ENCODE measurements at places on chromosomes 5 and 9. TPM values are rescaled to one million over a fixed set of nuclear protein-coding genes. Genes with fewer than 3 reads are reported as not detected.

DNA sequence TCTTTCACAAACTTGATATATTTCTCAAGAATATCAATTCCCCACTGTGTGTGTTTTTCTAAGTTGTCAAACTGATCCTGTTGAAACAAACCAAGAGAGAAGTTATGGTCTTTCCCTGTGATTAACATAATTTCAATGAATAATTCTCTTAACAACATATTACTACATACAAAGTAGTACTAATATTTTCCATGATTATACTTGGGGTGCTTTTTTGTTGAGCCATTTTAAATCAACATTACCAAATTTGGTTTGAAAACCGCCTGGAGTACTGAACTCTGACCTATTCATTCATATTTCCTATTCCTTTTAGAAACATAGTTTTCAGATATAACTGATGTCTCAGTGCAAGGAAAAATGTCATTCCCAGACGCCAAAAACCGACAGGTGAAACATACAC, 48.1 kb downstream of the FNBP1 start:
- no peak for DNase-seq

GRCh38 chr9:99353408-99353807, 131.3 kb downstream of the SEC61B start:
- no peak for DNase-seq

- DNase-seq, result no peak
Measured at GRCh38 chr9:90188656-90189055, 454.0 kb downstream of the DIRAS2 start.

DNA sequence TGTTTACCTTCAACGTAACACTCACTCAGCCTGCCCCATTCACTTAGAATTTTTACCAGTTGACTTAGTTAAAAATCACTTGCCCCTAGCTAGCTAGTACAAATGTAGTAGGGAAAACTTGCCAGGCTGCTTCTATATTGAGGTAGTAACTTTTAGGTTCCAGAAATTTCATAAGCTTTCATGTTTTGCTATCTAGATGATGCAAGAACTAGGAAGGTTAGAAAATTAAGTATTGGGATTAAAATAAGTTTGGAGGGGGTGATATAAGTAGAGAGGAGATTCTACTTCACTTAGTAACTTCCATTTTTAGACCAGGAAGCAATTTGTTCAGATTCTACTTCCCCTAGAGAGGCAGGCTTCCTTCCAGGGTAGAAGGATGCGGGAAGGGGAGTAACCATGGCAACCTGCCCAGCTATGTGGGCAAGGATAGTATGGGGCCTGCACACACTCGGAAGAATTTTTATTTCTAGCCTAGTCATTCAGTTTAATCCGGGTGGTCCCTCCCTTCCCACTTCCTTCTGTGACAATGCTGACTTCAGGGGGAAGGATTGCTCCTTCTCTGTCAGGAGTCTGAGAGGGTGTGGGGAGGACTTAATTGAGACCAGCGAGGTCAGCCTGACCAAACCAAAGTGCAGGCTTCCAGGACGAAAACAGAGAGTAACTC, 4.2 kb downstream of the DAB2 start:
- DNase-seq, result no peak

DNA sequence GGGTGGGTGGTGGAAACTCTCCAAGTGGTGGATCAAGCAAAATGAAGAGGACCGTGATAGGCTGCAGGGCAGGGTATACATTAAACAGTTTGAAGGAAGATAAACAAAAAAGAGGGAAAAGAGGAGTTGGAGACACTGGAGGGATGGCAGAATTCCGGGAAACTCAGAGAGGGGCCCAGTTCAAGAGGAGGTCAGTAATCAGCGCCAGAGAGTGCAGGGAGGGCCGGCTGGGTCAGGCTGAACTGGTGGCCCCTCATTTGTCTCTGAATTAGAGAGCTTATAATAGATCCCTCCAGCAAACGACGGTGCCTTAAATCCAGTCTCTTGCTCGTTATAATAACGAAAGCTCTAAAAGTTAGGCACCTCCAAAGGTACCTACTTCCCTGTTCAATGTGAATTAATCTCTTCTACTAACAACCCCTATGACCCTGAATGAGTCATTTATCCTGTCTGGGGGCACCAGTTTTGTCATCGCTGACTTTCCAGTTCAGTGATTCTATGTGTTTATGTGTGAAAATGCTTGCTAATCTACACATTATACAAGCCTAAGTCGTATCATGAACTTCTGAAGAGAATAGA, 2.4 kb upstream of the ZSWIM6 start:
- DNase-seq, result peak; percentile 17

DNA sequence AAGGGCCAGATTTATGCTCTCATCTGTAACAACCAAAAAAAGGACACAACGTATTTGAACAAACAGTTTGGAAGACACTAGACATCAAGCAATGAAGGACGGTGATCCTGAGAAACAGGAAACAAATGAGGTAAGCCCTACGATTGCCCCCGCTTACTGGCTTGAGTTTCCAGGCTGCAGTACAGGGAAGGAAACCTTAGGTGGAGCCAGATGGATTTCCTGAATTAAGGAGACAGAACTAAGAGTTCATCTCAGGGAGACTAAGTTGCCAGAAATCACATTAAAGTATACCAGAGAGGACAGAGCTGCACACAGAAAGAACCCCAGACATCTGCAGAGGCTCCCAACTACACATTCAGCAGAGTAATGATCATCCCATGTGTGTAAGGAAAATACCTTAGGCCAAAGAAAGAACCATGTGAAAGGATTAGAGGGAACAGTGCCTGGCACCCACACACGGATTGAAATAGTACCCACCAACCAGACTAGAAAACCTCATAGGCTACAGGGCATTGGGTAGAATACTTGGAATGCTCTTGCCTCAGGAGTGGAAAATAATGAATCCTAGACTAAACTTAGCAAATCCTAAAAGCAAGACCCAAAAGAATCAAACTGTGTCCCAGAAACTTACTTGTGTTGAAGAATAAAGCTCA, 99.3 kb upstream of the NIPBL start:
- peak; percentile 27 for DNase-seq

- no peak for DNase-seq
Measured at GRCh38 chr9:5286262-5286661, 18.3 kb downstream of the RLN2 start.

Gene S100Z
- total RNA-seq, result not detected

- no peak for DNase-seq
Measured at GRCh38 chr9:136239983-136240330, 5.7 kb downstream of the QSOX2 start.

DNA sequence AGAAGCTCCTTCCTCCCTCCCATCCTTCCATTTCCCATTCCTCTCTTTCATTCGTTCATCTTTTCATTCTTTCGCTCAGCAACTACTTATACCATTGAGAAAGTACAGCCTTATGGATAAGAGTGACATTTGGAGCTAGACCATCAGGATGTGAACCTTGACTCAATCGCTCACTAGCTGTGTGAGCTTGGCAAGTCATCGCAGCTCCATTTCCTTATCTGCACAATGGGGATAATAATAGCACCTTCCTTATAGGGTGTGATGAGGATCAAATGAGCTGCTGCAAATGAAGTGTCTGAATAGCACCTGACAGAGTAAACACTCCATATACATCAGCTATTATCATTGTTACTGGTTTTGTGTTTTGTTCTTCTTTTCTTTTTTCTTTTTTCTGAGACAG, 28.1 kb upstream of the SYNPO start:
- no peak for DNase-seq

Gene FAM221B
- not detected for total RNA-seq

Gene FSTL4
- total RNA-seq, result 1.9 TPM

Gene DAB2
- total RNA-seq, result 5.2 TPM

GRCh38 chr9:89664896-89665329, 60.1 kb downstream of the GADD45G start:
- DNase-seq, result no peak

- DNase-seq, result peak; percentile 23
Measured at GRCh38 chr9:124258607-124259157, 933 bp downstream of the NEK6 start.

DNA sequence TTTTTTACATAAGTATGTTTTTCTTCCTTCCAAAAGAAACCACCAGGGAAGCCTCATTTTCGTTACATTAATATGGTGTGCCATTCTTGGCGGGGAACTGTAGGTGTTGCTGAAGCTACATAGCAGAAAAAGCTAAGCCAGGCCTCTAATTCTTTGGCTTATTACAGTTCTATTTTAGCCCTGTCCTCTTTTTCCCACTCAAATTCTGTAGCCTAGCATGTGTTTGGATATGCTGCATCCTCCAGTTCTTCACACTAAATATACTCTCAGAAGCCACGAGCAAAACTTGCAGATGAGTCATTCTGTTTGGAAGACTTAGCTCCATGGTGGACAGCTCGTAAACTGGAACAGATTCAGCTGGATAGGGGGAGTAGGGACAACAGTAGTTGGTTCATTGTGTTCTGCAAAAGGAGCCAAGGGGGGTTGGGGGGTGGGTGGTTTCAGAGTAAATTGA, 369.4 kb downstream of the TMEM161B start:
- no peak for DNase-seq

GRCh38 chr5:139635191-139635590, 13.0 kb upstream of the CXXC5 start:
- no peak for DNase-seq

Gene RUSC2
- total RNA-seq, result 2.3 TPM

Gene EIF4EBP3
- 1.9 TPM for total RNA-seq

DNA sequence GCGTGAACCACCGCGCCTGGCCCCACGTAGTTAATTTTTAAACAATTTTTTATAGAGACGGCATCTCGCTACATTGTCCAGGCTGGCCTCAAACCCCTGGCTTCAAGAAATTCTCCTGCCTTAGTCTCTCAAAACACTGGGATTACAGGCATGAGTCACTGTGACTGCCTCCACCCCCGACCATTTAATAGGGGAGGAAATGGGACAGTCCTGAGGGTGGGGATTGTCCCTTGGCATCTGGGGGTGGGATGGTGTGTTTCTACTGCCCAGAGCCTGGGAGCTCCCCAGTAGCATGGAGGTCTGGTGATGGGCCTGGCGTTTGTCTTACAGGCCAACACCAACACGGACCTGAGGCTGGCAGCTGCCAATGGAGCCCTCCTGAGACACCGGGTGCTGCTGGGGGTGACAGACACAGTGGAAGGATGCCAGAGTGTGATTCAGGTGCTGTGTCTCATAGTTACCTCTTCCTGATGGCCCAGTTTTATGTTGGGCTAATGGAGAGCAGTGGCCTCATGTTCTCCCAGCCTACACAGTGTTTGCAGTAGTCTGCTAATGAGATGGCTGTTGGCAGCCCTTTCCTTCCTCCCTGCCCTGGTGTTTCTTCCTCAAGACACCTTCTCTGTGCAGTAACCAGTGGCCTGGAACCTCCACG, 22.5 kb downstream of the TMEM268 start:
- no peak for DNase-seq

Gene ADAMTS2
- 0.24 TPM for total RNA-seq

- DNase-seq, result no peak
Measured at GRCh38 chr5:173319646-173320045, 8.6 kb downstream of the STC2 start.

GRCh38 chr9:136385015-136385414, 11.5 kb upstream of the CARD9 start:
- no peak for DNase-seq

GRCh38 chr5:163347671-163348070, 89.7 kb upstream of the CCNG1 start:
- peak; percentile 59 for DNase-seq

Gene SHC3
- total RNA-seq, result 1.1 TPM

- no peak for DNase-seq
Measured at GRCh38 chr5:127919006-127919796, 164.4 kb upstream of the SLC12A2 start.

Gene PAEP
- total RNA-seq, result 0.75 TPM

DNA sequence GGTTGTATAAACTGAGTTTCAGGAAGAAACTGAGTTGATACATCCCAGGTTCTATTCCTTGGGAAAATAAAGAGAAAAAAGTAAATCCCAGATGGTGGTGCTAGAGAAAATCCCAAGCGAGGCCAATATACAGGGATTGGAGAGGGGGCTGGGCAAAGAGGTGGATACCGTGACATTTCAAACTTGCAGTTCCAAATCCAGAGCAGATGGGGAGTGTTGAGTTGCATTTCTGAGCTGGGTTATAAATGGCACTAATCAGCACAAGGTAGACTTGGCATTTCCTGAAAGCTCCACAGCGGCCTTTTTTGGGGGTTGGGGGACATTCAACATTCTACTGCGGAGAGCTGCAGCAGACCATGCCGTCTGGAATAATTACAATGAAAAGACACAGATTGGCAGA, 224.4 kb downstream of the NXNL2 start:
- DNase-seq, result no peak

DNA sequence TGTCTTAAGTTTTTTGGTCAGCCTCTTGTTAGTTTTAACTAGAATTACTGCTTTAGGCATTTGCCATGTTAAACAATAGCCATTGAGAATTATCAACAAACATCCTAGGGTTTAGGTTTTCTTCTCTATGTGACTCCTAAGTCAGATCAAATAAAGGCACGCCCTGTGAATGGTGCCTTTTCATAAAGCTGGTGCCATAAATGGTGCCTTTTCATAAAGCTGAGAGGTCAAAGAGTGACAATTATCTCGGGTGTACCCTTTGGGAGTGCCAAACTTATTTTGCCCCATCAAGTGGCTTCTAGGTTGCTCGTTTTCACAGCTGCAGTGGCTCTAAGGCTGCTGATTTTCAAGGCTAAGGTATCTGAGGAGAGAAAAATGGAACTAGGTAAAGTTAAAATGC, 391.6 kb downstream of the DMRTA1 start:
- DNase-seq, result no peak

DNA sequence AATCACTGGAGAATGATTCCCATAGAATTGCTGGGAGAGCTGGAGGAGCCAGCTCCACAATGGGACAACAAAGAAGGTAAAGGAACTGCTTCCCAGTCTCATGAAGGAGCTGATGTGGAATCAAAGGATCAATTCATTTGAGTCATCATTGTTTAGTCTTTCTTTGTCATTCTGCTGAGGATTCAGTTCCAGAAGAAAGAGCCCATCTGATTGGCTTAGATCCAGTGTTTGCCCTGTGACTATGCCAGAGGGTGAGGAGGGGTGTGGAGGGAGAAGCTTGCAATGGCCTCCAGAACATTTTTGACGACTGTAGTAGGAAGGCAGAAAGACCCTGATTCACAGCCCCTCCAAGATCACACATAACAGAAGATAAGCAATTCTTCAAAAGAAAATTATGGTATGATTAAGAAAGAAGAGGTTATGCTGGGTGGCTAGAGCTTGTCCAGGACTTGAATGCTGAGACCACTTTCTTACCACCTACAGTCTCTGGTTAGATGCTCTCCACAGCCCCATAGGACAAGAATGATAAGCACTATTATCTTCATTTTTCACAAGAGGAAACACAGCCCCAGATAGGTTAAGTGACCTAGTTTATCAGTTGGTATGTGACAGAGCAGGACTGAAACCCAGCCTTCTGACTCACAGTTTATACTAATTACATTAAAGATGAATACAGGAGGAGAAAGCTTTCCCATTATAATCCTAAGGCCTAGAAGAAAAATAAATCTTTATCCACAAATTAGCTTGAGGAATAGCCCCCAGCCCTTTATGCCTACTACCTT, 363.1 kb downstream of the PRELID2 start:
- no peak for DNase-seq

Gene OLFM1
- total RNA-seq, result not detected

Gene KYAT1
- total RNA-seq, result 9.2 TPM

Gene RANBP3L
- total RNA-seq, result 0.09 TPM

- DNase-seq, result no peak
Measured at GRCh38 chr5:155128786-155129512, 115.4 kb downstream of the KIF4B start.

GRCh38 chr5:29296548-29296947, 1896.9 kb upstream of the CDH6 start:
- no peak for DNase-seq

- DNase-seq, result no peak
Measured at GRCh38 chr5:52961274-52961681, 27.9 kb upstream of the ITGA2 start.

- DNase-seq, result no peak
Measured at GRCh38 chr5:53361708-53362107, 118.7 kb upstream of the FST start.

GRCh38 chr9:131876486-131876885, 136.6 kb upstream of the RAPGEF1 start:
- DNase-seq, result no peak
